ENCODE measurements at places on chromosomes 16 and 17.

GRCh38 chr17:28196636-28197035, 122.4 kb upstream of the TMEM97 start:
- DNase-seq: no peak

GRCh38 chr17:79054200-79054960, 20.2 kb upstream of the ENGASE start:
- DNase-seq: no peak

DNA sequence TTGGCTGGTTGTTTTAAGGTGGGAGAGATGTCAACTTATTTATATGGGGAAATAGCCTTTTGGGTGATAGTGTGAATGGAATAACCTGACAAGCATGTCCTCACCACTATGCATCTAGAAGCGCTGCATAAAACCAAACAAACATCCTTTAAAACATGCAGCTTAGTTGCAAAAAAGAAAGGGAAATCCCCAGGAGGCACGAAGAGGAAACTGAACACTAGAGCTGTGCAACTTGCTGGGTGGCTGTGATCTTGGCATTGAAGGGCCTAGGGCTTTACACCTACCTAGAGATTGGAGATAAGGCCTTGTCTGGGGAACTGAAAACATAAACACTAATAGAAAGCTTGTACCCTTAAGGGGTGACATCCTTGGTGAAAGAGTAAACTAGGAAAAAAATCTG, 7.3 kb downstream of the C16orf54 start:
- DNase-seq: no peak

GRCh38 chr16:64390102-64390501, 731.8 kb downstream of the CDH11 start:
- no peak for DNase-seq

- no peak for DNase-seq
Observed at GRCh38 chr17:10070690-10071089, 127.7 kb downstream of the GAS7 start.

GRCh38 chr17:16100737-16101400, 101.2 kb downstream of the TTC19 start:
- no peak for DNase-seq

- DNase-seq: peak; percentile 43
Observed at GRCh38 chr16:81442220-81442915, 2.2 kb upstream of the CMIP start.
